Keratinocyte (primary cell): ENCODE measurements at places on chromosomes 11 and 22. TPM values are rescaled to one million over a fixed set of nuclear protein-coding genes. Genes with fewer than 3 reads are reported as not detected.

LRP4 gene
- 2.3 to 5.2 TPM (median 3.4 TPM) in 3 replicates for polyA plus RNA-seq

GAL3ST3 gene
- not detected in 3 replicates for polyA plus RNA-seq

DAGLA gene
- polyA plus RNA-seq: 0.03 to 0.08 TPM (median 0.04 TPM) in 3 replicates

ANGPTL5 gene
- polyA plus RNA-seq: 0.03 TPM in 1 of 3 replicates, not detected in the others

ZNF280A gene
- polyA plus RNA-seq: not detected in 3 replicates

PHOX2A gene
- not detected in 3 replicates for polyA plus RNA-seq

CFAP300 gene
- 2.1 to 2.6 TPM (median 2.2 TPM) in 3 replicates for polyA plus RNA-seq

SPTBN2 gene
- polyA plus RNA-seq: 7.8 to 14.7 TPM (median 11.1 TPM) in 3 replicates

MPPED2 gene
- not detected in 3 replicates for polyA plus RNA-seq

NAALAD2 gene
- polyA plus RNA-seq: not detected in 3 replicates

APOBEC3F gene
- 6.9 to 9.8 TPM (median 7.9 TPM) in 3 replicates for polyA plus RNA-seq

DNA sequence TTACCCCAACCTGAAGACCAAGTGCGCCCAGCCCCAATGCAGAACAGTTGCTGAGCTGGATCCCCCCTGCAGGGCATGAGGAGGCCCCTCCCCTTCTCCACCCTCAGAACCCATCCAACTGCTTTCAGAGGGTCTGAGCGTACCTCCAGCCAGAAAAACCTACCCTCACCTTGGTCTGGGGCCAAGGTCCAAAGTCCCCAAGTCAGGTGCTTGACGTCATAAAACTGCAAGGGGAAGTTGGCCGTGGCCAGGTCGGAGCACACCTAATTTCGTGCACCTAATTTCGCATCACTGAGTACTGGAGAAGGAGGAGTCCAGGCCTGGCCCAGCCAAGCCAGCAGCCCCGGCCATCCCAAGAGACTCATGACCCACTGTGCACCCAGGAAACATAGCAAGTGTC is 289.8 kb downstream of the CTTN start:
- no peaks in the 10 kb centered on the region for H3K36me3 ChIP-seq
- no peaks in the 10 kb centered on the region for H3K4me1 ChIP-seq
- H3K27me3 ChIP-seq: no peaks in the 10 kb centered on the region
- DNase-seq: no peak
- H3K4me3 ChIP-seq: no peak overlapping the region

- no peaks in the 10 kb centered on the region for H3K4me1 ChIP-seq
- H3K36me3 ChIP-seq: no peaks in the 10 kb centered on the region
- DNase-seq: no peak
- peaks cover 13% of the 10 kb centered on the region for H3K27me3 ChIP-seq
These were observed 21.2 kb upstream of the MAP6 start for GRCh38 chr11:75689863-75690609.

GRCh38 chr22:36356708-36357624 is 30.8 kb downstream of the MYH9 start:
- H3K4me1 ChIP-seq: peaks cover 85% of the 10 kb centered on the region
- no peaks in the 10 kb centered on the region for H3K27me3 ChIP-seq
- no peak overlapping the region for H3K4me3 ChIP-seq

DNA sequence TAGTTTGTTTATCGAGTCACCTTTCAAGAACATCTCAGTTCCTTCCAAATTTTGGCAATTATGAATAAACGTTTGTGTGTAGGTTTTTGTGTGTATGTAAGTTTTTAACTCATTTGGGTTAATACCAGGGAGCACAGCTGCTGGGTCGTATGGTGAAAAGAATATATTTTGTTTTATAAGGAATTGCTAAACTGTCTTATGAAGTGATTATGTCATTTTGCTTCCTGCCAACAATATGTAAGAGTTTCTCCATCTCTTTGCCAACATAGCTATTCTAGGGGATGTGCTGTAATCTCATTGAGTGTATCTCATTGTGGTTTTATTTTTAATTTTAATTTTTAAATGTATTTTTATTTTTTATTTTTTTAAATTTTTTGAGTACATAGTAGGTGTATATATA is 27.3 kb downstream of the BCL2L13 start:
- no peak overlapping the region for H3K27ac ChIP-seq
- no peaks in the 10 kb centered on the region for H3K27me3 ChIP-seq
- H3K4me1 ChIP-seq: no peaks in the 10 kb centered on the region
- DNase-seq: no peak
- H3K36me3 ChIP-seq: peaks cover 15% of the 10 kb centered on the region

GRCh38 chr11:112588252-112588694 is 327.6 kb upstream of the PLET1 start:
- H3K4me1 ChIP-seq: no peaks in the 10 kb centered on the region
- DNase-seq: peak; percentile 38
- H3K27ac ChIP-seq: no peak overlapping the region
- no peaks in the 10 kb centered on the region for H3K36me3 ChIP-seq
- H3K27me3 ChIP-seq: no peaks in the 10 kb centered on the region

DNA sequence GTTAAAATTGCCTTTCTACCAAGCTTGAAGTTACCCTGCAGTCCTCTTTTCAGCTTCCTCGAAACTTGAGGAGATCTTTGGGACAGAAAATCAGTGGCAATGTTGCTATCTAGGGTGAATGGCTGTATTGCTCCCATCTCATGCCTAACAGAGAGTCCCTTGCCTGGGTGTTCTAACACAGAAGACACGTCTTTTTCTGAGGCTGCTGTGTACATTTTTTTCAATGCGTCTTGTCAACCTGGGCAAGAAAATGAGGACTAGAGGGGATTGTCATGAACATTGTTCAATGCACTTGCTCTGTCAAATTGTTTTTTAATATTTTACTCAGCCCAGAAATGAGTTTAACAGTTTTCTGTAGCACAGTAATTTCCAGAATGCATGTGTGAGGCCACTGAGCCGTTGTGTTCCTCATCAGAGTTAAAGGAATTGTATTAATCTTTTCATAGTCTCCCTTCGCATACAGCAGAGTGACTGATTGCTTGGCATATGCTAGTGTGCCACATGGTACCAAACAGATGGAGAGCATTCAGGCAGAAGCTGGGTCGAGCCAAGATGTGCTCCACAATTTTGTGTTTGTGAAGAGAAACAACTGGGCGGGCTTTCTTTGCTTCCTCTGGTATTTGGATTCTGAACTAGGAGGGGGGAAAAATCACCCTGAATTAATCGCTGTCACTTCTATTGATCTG is 86.0 kb downstream of the CASP12 start:
- no peak overlapping the region for H3K27ac ChIP-seq
- no peaks in the 10 kb centered on the region for H3K4me1 ChIP-seq
- H3K4me3 ChIP-seq: no peak overlapping the region
- H3K36me3 ChIP-seq: no peaks in the 10 kb centered on the region
- no peaks in the 10 kb centered on the region for H3K27me3 ChIP-seq

DNA sequence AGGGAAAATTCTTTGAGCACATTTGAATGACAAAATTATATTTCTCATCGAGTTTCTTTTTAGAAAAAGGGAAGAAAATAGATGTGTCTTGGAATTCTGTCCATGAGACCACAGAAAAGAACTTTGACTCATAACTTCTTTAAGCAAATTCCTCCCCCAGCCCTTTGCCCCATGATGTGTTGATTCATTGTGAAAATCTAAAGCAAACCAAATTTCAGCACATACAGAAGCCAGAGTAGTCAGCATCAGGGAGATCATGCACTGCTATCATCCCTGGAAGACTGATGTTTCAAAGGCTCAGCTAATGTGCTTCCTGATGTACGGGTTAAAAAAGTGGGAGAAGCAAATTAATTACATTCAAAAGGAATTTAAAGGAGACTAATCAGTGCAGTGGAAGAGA is 159.7 kb downstream of the FAT3 start:
- H3K4me3 ChIP-seq: no peak overlapping the region
- peaks cover 3% of the 10 kb centered on the region for H3K27me3 ChIP-seq
- DNase-seq: no peak
- no peak overlapping the region for H3K27ac ChIP-seq
- H3K4me1 ChIP-seq: peaks cover 5% of the 10 kb centered on the region

- H3K4me1 ChIP-seq: peaks cover 5% of the 10 kb centered on the region
- no peaks in the 10 kb centered on the region for H3K36me3 ChIP-seq
- H3K4me3 ChIP-seq: no peak overlapping the region
- no peak for DNase-seq
These were observed 101.4 kb upstream of the MTNR1B start for GRCh38 chr11:92867913-92868619.

- no peak overlapping the region for H3K4me3 ChIP-seq
- no peak overlapping the region for H3K27ac ChIP-seq
- no peaks in the 10 kb centered on the region for H3K4me1 ChIP-seq
These were observed 7.8 kb upstream of the DUSP18 start for GRCh38 chr22:30675436-30675835.

DNA sequence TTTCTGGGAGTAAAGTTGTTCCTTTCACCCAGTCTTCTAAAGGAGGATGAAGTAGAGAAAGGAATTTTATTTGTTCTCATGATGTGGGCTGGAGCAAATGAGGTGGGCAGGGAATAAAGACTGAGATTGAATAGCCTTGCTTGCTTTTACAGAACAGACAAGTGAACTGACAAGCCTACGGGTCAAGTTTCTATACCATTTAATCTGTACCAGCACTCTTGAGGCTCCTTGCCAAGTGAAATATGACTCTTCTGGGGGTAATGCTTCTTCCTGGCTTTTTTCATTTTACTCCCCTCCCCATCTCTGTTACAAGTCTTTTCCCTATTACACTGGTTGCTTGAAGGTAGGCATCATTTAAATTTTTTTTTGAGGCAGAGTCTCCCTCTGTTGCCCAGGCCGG is 54.8 kb downstream of the CSTPP1 start:
- no peak overlapping the region for H3K4me3 ChIP-seq
- no peak for DNase-seq
- H3K4me1 ChIP-seq: peaks cover 5% of the 10 kb centered on the region
- H3K36me3 ChIP-seq: no peaks in the 10 kb centered on the region
- H3K27ac ChIP-seq: no peak overlapping the region

DNA sequence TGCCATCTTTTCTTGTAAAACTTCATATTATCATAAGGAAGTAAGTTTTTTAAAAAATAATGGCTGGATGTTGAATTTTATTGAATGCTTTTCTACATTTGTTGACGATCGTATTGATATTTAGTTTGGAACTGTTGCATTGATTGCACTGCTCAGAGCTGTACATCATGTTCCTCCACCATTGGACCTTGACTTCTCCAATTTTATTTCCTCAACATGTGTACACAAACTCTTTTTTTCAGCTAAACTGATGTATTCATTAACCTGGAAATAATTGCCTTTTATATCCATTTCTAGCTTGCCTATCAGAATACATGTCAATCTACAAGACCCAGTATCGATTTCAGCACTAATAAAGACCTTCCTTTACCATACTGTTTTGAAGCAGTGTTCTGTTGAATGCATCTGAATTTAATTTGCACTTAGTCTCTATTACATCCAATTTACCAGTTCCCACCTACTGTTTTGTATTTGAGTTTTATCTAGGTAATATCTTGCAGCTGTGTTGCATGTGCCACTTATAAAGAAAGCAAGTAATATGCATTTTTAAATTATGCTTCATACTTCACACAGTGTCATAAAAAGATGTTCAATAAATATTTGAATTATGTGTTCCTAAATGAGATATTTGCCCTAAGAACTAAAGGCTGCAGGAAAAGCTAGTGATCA is 5.5 kb downstream of the CEP57 start:
- no peak overlapping the region for H3K27ac ChIP-seq
- no peaks in the 10 kb centered on the region for H3K36me3 ChIP-seq
- no peak overlapping the region for H3K4me3 ChIP-seq
- peaks cover 12% of the 10 kb centered on the region for H3K4me1 ChIP-seq

DNA sequence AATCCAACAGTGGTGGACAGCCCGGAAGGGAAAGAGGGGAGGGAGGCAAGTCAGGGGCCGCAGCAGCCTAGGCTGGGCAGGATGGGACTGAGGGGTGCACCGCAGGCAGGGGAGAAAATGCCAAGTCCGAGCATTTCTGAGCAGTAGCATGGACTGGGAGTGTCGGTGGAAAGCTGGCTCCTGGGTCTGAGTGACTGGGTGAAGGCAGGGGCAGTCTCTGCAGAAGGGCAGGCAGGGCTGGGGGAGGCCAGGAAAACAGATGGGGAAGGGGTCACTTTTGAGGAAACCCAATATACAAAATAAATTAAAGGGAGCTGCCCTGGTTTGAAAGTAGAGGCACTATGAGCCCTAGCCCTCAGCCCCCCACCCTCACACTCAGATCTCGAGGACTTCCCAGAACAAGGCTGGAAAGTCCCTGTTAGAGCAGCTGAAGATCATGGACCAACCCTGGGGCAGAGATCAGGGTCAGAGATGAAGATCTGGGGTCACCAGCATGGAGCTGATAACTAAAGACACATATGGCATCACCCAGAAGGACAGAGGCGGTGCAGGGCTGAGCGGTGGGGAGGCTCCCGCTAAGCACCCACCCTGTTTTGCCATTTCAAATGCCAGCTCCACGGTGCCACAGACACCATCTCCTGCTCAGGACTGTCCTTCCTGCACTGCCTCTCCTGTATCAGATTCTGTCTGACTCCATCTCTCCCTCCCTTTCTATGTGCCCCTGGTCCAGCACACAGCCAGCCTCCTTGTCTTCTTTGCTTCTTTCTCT is 32.4 kb upstream of the ETS1 start:
- DNase-seq: no peak
- H3K4me1 ChIP-seq: no peaks in the 10 kb centered on the region
- H3K27me3 ChIP-seq: peaks cover 7% of the 10 kb centered on the region
- H3K36me3 ChIP-seq: no peaks in the 10 kb centered on the region
- no peak overlapping the region for H3K4me3 ChIP-seq
- no peak overlapping the region for H3K27ac ChIP-seq

DNA sequence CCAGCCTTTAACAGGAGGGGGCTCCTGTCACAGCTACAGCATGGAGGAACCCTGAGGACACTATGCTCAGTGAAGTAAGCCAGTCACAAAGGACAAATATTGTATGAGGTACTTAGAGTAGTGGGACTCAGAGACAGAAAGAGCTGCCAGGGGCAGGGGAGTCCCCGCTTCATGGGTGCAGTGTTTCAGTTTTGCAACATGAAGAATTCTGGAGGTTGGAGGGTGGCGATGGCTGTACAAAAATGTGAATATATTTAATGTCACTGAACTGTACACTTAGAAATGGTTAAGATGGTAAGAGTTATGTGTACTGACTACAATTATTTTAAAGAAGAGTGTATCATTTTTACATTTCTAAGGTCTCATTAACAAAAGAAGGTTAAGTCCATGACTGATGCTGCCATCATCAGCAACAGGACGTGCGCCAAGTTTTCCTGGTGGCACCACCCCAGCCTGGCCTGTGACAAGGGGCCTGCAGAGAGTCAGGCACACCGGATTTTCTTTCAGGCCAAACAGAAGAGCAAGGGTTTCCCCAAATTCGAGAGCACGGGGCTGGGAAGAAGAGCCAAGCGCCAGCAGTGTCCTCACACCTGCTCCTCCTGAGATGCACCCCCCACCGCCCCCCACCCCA is 22.1 kb downstream of the YPEL1 start:
- no peak overlapping the region for H3K27ac ChIP-seq
- DNase-seq: no peak
- H3K4me3 ChIP-seq: no peak overlapping the region
- H3K36me3 ChIP-seq: no peaks in the 10 kb centered on the region
- peaks cover 32% of the 10 kb centered on the region for H3K4me1 ChIP-seq

DNA sequence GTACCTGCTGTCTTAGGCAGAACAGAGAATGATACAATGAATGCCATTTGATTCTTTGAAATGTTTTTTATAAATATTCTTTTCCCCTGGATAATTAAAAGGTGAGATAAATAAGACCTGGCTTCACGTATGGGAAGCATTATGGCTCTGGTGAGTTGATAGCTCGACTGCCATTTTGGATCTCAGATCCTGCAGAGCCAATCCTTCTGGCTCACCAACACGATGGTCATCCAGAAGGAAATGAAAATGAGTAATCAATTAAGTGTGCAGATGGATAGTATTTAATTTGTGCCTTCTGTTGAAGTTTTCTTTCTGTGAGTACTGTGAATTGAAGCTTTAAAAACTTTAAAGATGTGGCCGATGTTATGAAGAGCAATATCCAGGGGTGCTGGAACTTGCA is 2.7 kb downstream of the TNRC6B start:
- DNase-seq: no peak
- peaks cover 38% of the 10 kb centered on the region for H3K4me1 ChIP-seq
- H3K27ac ChIP-seq: no peak overlapping the region
- no peaks in the 10 kb centered on the region for H3K27me3 ChIP-seq
- H3K36me3 ChIP-seq: no peaks in the 10 kb centered on the region
- H3K4me3 ChIP-seq: peak overlapping the region; percentile 96
